Gastrocnemius medialis (tissue), 4 donors: ENCODE measurements at places on chromosomes 13 and 19. TPM values are rescaled to one million over a fixed set of nuclear protein-coding genes. Genes with fewer than 3 reads are reported as not detected.

GRCh38 chr13:112226320-112227002 is 149.7 kb upstream of the SPACA7 start:
- H3K4me1 ChIP-seq = no peaks in the 10 kb centered on the region
- no peaks in the 10 kb centered on the region for H3K36me3 ChIP-seq
- H3K4me3 ChIP-seq = no peak overlapping the region
- DNase-seq = no peak
- H3K27ac ChIP-seq = no peak overlapping the region

GRCh38 chr13:100789968-100790367 is 115.4 kb upstream of the TMTC4 start:
- H3K27ac ChIP-seq = no peak overlapping the region
- H3K4me1 ChIP-seq = no peaks in the 10 kb centered on the region
- H3K36me3 ChIP-seq = no peaks in the 10 kb centered on the region
- H3K4me3 ChIP-seq = no peak overlapping the region
- DNase-seq = no peak

DNA sequence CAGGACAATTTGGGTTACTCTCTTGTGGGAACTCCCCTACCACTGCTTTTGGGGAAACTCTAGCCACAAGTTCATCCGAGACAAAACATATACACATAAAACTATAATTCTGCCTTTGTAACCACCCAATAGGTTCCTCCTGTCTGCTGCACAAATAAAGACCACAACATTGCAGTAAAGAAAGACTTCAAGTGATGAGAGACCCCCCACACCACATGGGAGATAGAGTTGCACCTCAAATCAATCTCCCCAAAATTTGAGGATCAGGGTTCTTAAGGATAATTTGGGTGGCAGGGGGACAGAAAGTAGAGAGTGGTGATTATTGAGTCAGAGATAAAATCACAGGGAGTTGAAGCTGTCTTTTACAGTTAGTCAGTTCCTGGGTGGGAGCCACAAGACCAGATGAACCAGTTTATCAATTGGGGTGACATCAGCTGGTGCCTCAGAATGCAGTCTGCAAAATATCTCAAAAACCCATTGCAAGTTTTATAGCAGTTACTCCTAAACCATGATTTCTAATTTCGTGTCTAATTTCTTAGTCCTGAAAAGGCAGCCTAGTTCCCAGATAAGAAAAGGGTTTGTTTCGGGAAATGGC is 1348.5 kb downstream of the PCDH9 start:
- H3K27ac ChIP-seq = no peak overlapping the region
- H3K4me3 ChIP-seq = no peak overlapping the region
- no peaks in the 10 kb centered on the region for H3K36me3 ChIP-seq
- no peaks in the 10 kb centered on the region for H3K4me1 ChIP-seq

DNA sequence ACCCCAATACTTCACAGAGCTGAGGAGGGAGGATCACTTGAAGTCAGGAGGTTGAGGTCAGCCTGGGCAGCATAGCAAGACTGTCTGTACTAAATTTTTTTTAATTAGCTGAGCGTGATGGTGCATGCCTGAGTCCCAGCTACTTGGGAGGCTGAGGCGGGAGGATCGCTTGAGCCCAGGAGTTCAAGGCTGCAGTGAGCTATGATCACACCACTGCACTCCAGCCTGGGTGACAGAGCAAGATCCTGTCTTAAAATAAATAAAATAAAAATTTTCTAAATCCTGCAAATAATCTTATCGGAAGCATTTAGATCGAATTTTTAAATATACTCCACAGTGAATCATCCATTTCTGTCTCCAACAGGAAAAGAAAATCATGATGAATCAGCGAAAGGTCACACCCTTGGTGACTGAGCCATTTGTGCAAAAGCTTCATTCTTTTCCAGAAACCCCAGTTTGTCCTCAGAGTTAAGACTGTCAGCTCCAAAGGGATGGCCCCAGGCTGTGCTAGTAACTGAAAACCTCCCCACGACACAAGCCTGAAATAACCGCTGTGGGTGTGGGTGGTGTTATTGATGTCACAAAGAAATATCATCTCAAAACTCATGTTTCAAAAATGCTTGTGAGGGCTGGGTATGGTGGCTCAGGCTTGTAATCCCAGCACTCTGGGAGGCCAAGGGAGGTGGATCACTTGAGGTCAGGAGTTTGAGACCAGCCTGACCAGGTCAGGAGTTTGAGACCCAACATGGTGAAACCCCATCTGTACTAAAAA is 167.6 kb downstream of the PTPRS start:
- no peaks in the 10 kb centered on the region for H3K27me3 ChIP-seq
- H3K4me1 ChIP-seq = no peaks in the 10 kb centered on the region
- DNase-seq = no peak
- H3K27ac ChIP-seq = no peak overlapping the region
- no peaks in the 10 kb centered on the region for H3K36me3 ChIP-seq

GRCh38 chr13:96540670-96541069 is 450.8 kb downstream of the HS6ST3 start:
- no peaks in the 10 kb centered on the region for H3K27me3 ChIP-seq
- H3K4me3 ChIP-seq = no peak overlapping the region
- no peaks in the 10 kb centered on the region for H3K4me1 ChIP-seq
- no peak overlapping the region for H3K27ac ChIP-seq
- no peaks in the 10 kb centered on the region for H3K36me3 ChIP-seq

- no peaks in the 10 kb centered on the region for H3K27me3 ChIP-seq
- H3K36me3 ChIP-seq = no peaks in the 10 kb centered on the region
- no peak for DNase-seq
- no peaks in the 10 kb centered on the region for H3K4me1 ChIP-seq
- no peak overlapping the region for H3K27ac ChIP-seq
Measured at GRCh38 chr13:63436325-63436668, 2020.6 kb upstream of the PCDH20 start.

DNA sequence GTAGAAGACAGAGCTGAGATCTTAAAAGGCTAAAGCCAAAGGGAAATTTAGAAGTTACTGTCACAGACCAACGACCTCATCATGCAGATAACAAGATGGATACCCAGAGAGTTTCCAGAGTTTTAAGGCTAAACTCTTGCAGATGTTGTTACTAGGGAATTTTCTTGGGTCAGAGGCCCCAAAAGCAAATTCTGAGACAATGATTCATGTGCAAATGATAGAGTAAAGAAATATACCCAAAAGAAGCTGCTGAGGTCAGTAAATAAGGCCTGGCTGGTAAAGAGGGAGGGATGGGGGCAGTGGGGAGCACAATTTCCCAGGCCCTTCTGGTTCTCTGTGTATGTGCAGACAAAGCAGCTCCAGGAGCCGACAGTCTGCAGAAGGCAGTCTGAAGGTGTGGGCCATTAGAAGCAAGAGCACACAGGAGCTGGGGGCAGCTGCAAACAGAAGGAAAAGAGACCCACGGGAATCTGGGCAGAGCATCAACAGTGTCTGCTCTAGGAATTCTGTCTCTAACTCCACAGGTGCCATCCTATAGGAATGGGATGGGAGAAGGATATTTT is 330.8 kb downstream of the TBC1D4 start:
- no peak overlapping the region for H3K4me3 ChIP-seq
- DNase-seq = no peak
- no peaks in the 10 kb centered on the region for H3K36me3 ChIP-seq
- no peaks in the 10 kb centered on the region for H3K4me1 ChIP-seq
- H3K27me3 ChIP-seq = no peaks in the 10 kb centered on the region

- H3K4me3 ChIP-seq = peak overlapping the region; percentile 22
- no peaks in the 10 kb centered on the region for H3K36me3 ChIP-seq
- DNase-seq = no peak
- H3K4me1 ChIP-seq = no peaks in the 10 kb centered on the region
Measured at GRCh38 chr19:5993648-5994358, 15.9 kb upstream of the RANBP3 start.

GRCh38 chr19:54255105-54255775 is 1.8 kb downstream of the LILRB5 start:
- DNase-seq = no peak
- H3K4me3 ChIP-seq = no peak overlapping the region
- H3K27ac ChIP-seq = no peak overlapping the region
- no peaks in the 10 kb centered on the region for H3K27me3 ChIP-seq

GRCh38 chr19:45323671-45324081 is 1.0 kb upstream of the CKM start:
- H3K27ac ChIP-seq = peak overlapping the region; percentile 99
- H3K4me3 ChIP-seq = peak overlapping the region; percentile 55
- H3K4me1 ChIP-seq = peaks cover 67% of the 10 kb centered on the region
- DNase-seq = peak; percentile 72

DNA sequence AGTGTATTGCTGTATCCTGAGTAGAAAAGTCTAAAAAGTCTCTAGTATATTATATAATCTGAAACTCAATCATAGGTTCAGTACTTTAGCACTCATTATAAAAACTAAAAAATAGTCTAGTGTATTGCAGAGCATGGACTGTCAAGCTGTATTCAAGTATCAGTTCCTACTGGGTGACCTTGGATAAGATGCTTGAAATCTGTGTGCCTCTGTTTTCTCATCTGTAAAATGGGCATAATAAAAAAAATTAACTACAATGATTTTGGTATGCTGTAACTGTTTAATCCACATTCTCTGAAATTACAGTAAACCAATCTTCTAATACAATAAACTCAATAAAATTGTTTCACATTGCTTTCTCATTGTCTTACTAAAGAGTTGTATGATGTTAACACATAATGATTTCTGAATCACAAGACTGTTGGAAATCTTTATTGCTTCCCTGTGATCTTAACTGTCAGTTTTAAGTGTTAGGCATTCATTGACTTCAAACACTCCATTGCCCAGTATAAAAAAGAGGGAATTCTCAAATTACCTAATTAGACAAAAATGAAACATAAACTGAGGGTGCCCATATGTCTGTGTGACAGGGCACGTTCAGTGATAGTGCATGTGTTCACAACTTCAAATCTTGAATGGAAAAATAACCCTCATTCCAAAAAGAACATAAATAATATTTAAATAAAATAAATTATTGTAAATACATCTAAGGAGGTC is 2.2 kb downstream of the STARD13 start:
- no peaks in the 10 kb centered on the region for H3K36me3 ChIP-seq
- H3K27me3 ChIP-seq = no peaks in the 10 kb centered on the region
- DNase-seq = no peak
- peak overlapping the region; percentile 93 for H3K27ac ChIP-seq
- peaks cover 55% of the 10 kb centered on the region for H3K4me1 ChIP-seq

- H3K27ac ChIP-seq = no peak overlapping the region
- no peak overlapping the region for H3K4me3 ChIP-seq
Measured at GRCh38 chr19:49297403-49297802, 27.6 kb downstream of the SLC6A16 start.

DNA sequence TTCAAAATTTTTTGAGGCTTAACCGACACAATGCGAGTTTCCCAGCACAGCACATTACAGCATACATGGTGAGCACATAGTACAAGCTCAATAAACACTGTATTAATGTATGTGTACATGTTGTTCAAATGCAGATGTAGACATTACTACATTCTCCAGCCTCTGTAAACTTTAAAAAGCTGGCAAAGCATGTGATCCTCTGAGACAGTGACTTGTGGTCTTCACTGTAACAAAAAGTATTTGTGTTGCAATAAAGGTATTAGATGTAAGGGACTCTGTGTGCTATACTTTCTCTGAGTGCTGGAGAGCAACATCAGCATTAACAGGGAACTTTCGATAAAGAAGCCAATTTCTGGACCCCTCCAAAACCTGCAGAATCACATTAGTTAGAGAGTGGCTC is 46.4 kb upstream of the ZNF254 start:
- peaks cover 2% of the 10 kb centered on the region for H3K4me1 ChIP-seq
- no peak for DNase-seq
- no peaks in the 10 kb centered on the region for H3K36me3 ChIP-seq
- no peak overlapping the region for H3K27ac ChIP-seq
- H3K27me3 ChIP-seq = no peaks in the 10 kb centered on the region

DNA sequence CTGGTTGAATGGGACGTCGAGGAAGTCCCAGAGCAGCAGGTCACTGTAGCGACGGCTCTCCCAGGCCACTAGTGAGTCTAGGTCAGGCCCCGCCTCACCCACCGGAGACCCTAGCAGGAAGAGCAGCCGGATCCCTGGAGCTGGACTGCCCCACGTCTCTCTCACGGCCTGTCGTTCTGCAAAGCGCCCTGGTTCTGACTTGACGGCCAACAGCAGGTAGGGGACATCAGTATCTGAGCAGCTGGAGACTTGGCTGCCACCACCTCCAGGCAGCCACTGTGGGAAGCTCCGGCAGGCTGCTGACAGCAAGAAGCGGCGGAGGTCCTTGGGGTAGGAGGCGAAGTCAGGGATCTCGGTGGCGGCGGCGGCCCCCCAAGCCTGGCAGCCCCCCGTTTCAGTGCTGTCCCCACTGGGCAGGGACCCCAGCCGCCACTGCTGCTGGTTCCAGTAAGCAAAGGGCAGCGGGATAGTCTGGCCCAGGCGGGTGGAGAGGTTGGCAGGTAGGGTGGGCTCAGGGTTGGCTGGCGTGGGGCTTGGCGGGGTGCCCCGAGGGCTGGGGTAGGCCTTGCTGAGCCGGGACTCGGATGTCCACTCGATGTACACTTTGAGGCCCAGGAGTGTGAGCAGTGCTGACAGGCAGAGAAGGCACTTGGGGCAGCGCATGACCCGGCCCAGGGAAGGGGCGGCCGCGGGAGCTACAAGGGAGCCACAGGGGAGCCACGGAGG is 895 bp downstream of the B3GNT8 start:
- peak overlapping the region; percentile 72 for H3K27ac ChIP-seq
- peaks cover 12% of the 10 kb centered on the region for H3K4me1 ChIP-seq
- no peak for DNase-seq
- H3K4me3 ChIP-seq = peak overlapping the region; percentile 59
- peaks cover 51% of the 10 kb centered on the region for H3K36me3 ChIP-seq

- no peak overlapping the region for H3K27ac ChIP-seq
- no peaks in the 10 kb centered on the region for H3K4me1 ChIP-seq
- no peak for DNase-seq
- H3K27me3 ChIP-seq = no peaks in the 10 kb centered on the region
- H3K36me3 ChIP-seq = peaks cover 7% of the 10 kb centered on the region
Measured at GRCh38 chr13:28459911-28460310, 35.0 kb downstream of the FLT1 start.

DNA sequence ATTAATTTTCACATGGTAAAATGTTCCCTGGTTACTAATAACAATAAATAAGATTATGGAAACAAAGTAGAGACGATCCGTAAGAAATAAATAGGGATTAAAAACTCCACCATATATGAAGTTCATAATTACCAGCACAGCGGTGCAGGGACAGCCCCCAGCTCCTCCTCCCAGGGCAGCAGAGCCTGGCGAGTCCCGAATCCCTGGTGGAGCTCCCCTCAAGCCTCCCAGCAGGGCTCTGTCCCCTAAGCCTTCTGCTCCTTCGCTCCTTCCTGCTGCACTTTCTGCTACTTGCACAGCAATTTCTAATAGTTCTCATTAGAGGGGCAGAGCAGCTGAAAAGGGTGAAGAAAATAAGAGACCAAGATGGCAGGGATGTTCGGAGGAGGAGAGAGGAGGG is 43.6 kb downstream of the RASA3 start:
- no peaks in the 10 kb centered on the region for H3K27me3 ChIP-seq
- no peaks in the 10 kb centered on the region for H3K4me1 ChIP-seq
- DNase-seq = no peak
- H3K27ac ChIP-seq = no peak overlapping the region
- no peaks in the 10 kb centered on the region for H3K36me3 ChIP-seq

The IGFL2 gene
- total RNA-seq = not detected

The FUT3 gene
- total RNA-seq = not detected

The ZNF441 gene
- total RNA-seq = 2.3 TPM

The ZNF568 gene
- total RNA-seq = 4.9 TPM

The TPTE2 gene
- not detected for total RNA-seq

The CC2D1A gene
- 22.3 TPM for total RNA-seq

The GRIN2D gene
- 0.27 TPM for total RNA-seq

The KLK7 gene
- not detected for total RNA-seq

The KANK3 gene
- 13.8 TPM for total RNA-seq

The B3GNT8 gene
- 0.33 TPM for total RNA-seq

The TNFSF9 gene
- total RNA-seq = 1.8 TPM

The PNMA8B gene
- total RNA-seq = 0.18 TPM
